ENCODE measurements at places on chromosomes 6 and 20. TPM values are rescaled to one million over a fixed set of nuclear protein-coding genes. Genes with fewer than 3 reads are reported as not detected.

- peaks cover 2% of the 10 kb centered on the region for H3K4me1 ChIP-seq
- no peak for DNase-seq
- no peak overlapping the region for H3K4me3 ChIP-seq
- H3K36me3 ChIP-seq: peaks cover 84% of the 10 kb centered on the region
These were observed 28.7 kb downstream of the MYB start for GRCh38 chr6:135209803-135210202.

GRCh38 chr6:82040405-82041221, 206.9 kb downstream of the IBTK start:
- H3K27me3 ChIP-seq: no peaks in the 10 kb centered on the region
- DNase-seq: no peak
- H3K4me3 ChIP-seq: no peak overlapping the region

The BIRC7 gene
- 0.09 TPM for total RNA-seq

- no peak overlapping the region for H3K27ac ChIP-seq
- DNase-seq: no peak
- no peaks in the 10 kb centered on the region for H3K4me1 ChIP-seq
These were observed 276.6 kb upstream of the BMP2 start for GRCh38 chr20:6490849-6491248.

GRCh38 chr6:163956571-163957407, 542.3 kb downstream of the QKI start:
- DNase-seq: peak; percentile 25
- no peaks in the 10 kb centered on the region for H3K36me3 ChIP-seq
- H3K4me3 ChIP-seq: no peak overlapping the region

- no peak for DNase-seq
- H3K27ac ChIP-seq: no peak overlapping the region
- no peaks in the 10 kb centered on the region for H3K27me3 ChIP-seq
- no peaks in the 10 kb centered on the region for H3K36me3 ChIP-seq
- H3K4me3 ChIP-seq: no peak overlapping the region
- H3K4me1 ChIP-seq: no peaks in the 10 kb centered on the region
These were observed 84.9 kb upstream of the SIM1 start for GRCh38 chr6:100549406-100550167.

DNA sequence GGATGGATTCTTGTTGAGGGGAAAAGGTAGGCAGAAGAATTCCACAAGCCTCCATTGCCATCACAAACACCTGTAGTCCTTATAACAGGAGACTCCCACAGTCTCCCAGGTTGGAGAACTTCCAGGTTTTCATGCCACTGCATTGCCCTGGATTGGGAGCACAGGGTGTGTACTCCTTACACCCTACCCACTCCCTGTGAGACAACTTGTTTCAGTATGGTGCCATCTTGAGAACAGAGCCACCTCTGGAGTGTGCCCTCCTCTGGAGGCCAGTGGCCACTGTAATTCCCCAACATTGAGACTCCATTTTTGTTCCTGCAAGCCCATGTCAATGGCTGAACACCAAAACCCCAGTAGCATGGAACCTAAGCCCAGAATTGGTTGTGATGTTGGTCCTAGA, 123.5 kb upstream of the LAMA2 start:
- no peaks in the 10 kb centered on the region for H3K27me3 ChIP-seq
- H3K36me3 ChIP-seq: no peaks in the 10 kb centered on the region
- H3K4me3 ChIP-seq: no peak overlapping the region
- DNase-seq: no peak

DNA sequence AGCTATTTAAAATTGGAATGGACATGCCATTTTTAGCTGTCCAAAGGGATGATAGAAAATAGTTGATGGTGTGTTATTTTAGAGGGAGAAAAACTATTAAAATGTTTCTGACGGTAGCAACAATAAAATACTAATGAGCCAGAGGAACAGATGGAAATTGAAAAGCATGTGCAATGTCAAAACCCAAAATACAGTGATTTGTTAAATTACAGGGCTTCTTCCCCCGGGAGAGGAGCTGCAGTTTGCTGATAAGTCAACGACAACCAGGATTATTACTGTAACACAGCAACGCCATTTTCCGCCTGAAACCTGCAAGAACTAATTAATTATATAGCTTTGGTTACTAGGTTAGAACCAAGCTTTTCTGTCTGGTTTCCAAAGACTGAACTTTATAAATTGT, 179.6 kb upstream of the SPTLC3 start:
- H3K27me3 ChIP-seq: no peaks in the 10 kb centered on the region
- no peak overlapping the region for H3K4me3 ChIP-seq
- no peak for DNase-seq
- no peaks in the 10 kb centered on the region for H3K36me3 ChIP-seq

GRCh38 chr6:35611240-35611639, 77.5 kb downstream of the FKBP5 start:
- H3K27me3 ChIP-seq: no peaks in the 10 kb centered on the region
- H3K4me1 ChIP-seq: no peaks in the 10 kb centered on the region
- no peak overlapping the region for H3K27ac ChIP-seq
- no peak overlapping the region for H3K4me3 ChIP-seq
- peaks cover 52% of the 10 kb centered on the region for H3K36me3 ChIP-seq
- no peak for DNase-seq

GRCh38 chr6:65979120-65979519, 272.1 kb upstream of the EYS start:
- DNase-seq: no peak
- H3K4me3 ChIP-seq: no peak overlapping the region
- no peaks in the 10 kb centered on the region for H3K4me1 ChIP-seq
- no peaks in the 10 kb centered on the region for H3K27me3 ChIP-seq

The GCLC gene
- 17.1 TPM for total RNA-seq

The RIPPLY2 gene
- 0.28 TPM for total RNA-seq

GRCh38 chr6:108837236-108837971, 10.8 kb upstream of the ARMC2 start:
- peak; percentile 9 for DNase-seq
- H3K27ac ChIP-seq: no peak overlapping the region
- H3K4me1 ChIP-seq: peaks cover 21% of the 10 kb centered on the region

DNA sequence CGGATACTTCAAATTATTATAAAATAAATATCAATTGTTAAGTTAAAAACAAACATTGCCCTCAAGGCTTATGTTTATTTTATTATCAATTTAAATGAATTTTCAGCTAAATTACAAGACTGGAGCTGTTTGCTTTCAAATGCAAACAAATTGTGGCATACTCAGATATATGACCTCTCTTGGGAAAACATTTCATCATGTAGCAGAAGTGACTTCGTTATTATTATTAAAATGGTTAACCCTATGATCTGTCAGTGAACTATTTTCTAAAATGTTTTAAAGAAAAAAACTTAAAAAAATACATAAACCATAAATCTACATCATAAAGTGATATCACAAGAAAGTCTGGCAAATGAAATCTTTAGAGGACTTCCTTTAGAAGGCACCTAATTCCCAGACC, 72.5 kb downstream of the MAN1A1 start:
- no peak for DNase-seq
- H3K27me3 ChIP-seq: no peaks in the 10 kb centered on the region
- no peaks in the 10 kb centered on the region for H3K36me3 ChIP-seq
- H3K27ac ChIP-seq: no peak overlapping the region
- H3K4me3 ChIP-seq: no peak overlapping the region

GRCh38 chr6:79048611-79049010, 29.4 kb downstream of the PHIP start:
- no peaks in the 10 kb centered on the region for H3K4me1 ChIP-seq
- peaks cover 10% of the 10 kb centered on the region for H3K36me3 ChIP-seq
- no peak overlapping the region for H3K27ac ChIP-seq
- H3K27me3 ChIP-seq: no peaks in the 10 kb centered on the region

GRCh38 chr20:48691523-48691922, 136.3 kb downstream of the PREX1 start:
- H3K4me1 ChIP-seq: no peaks in the 10 kb centered on the region
- no peak overlapping the region for H3K4me3 ChIP-seq
- H3K27me3 ChIP-seq: no peaks in the 10 kb centered on the region
- H3K36me3 ChIP-seq: no peaks in the 10 kb centered on the region
- H3K27ac ChIP-seq: no peak overlapping the region

GRCh38 chr6:164039954-164040375, 625.4 kb downstream of the QKI start:
- H3K36me3 ChIP-seq: no peaks in the 10 kb centered on the region
- no peak overlapping the region for H3K4me3 ChIP-seq
- peak; percentile 21 for DNase-seq

DNA sequence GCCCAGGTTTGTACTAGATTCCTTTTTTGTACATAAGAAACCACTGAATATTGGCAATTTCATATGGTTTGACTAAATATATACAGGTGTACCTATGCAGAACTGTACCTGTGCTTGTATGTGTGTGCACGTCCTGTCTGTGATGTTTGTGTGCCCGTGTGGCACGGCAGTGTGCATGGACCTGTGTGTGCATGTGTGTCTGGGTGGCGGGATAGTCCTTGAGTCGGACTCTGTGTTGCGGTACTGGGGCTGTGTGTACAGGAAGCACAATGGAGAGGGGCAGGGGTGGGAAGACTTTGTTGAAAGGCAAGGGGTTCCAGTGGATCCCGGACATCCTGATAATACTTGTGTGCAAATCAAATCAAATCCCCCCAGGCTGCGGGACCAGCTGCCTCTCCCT, 3.4 kb upstream of the FAM83C start:
- H3K36me3 ChIP-seq: no peaks in the 10 kb centered on the region
- H3K4me3 ChIP-seq: no peak overlapping the region
- DNase-seq: no peak
- no peak overlapping the region for H3K27ac ChIP-seq
- peaks cover 6% of the 10 kb centered on the region for H3K27me3 ChIP-seq

- H3K27me3 ChIP-seq: no peaks in the 10 kb centered on the region
- peaks cover 5% of the 10 kb centered on the region for H3K36me3 ChIP-seq
- no peak overlapping the region for H3K4me3 ChIP-seq
- H3K4me1 ChIP-seq: peaks cover 38% of the 10 kb centered on the region
- no peak for DNase-seq
These were observed 21.4 kb downstream of the JARID2 start for GRCh38 chr6:15267221-15267620.

The MOXD1 gene
- total RNA-seq: 1.9 TPM

DNA sequence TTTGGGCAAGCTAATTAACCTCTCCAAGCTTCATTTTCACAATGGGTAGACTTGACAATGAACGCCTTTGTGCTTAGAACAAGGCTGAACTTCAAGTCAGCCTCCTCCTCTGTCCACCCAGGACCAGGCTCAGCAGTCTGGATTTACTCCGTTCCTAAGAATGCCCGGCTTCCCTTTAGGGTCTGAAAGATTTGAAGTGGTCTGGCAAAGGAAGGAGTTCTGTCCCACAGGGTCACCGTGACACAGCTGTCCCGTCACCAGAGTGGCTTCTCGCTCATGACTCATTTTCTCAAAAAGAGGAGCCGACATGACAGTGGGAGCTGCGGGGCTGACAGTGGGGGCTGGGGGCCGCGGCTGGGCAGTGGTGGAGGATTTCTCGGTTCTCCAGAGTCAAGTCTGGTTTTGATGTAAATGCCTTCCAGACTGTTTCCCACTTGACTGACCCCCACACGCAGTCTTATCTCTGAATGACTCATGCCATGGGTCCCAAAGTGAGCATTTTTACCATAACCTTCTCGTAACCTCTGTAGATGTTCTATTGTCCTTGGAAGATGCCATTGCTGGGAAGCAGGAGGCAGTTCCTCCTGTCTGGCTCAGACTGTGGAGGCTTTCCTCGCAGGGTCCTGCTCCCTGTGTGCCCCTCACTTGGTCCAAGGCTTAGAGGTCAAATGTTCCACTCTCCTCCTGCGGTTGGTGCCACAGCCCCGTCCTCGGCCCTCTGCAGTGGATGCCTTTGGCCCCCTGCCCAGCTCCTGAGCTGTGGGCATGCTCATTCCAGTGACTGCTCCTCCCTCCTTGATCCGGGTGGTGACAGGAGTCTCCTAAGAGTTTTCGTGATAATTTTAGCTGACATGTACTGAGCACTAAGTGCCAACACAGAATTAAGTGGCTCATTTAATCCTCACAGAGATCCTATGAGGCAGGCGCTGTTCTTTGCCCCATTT, 253.1 kb downstream of the FNDC1 start:
- no peak overlapping the region for H3K27ac ChIP-seq
- no peaks in the 10 kb centered on the region for H3K4me1 ChIP-seq
- no peaks in the 10 kb centered on the region for H3K36me3 ChIP-seq

The POM121L2 gene
- total RNA-seq: not detected

GRCh38 chr20:53917145-53918019, 153.0 kb downstream of the BCAS1 start:
- H3K36me3 ChIP-seq: no peaks in the 10 kb centered on the region
- no peak overlapping the region for H3K27ac ChIP-seq
- H3K4me1 ChIP-seq: peaks cover 11% of the 10 kb centered on the region
- DNase-seq: no peak
- H3K27me3 ChIP-seq: no peaks in the 10 kb centered on the region

DNA sequence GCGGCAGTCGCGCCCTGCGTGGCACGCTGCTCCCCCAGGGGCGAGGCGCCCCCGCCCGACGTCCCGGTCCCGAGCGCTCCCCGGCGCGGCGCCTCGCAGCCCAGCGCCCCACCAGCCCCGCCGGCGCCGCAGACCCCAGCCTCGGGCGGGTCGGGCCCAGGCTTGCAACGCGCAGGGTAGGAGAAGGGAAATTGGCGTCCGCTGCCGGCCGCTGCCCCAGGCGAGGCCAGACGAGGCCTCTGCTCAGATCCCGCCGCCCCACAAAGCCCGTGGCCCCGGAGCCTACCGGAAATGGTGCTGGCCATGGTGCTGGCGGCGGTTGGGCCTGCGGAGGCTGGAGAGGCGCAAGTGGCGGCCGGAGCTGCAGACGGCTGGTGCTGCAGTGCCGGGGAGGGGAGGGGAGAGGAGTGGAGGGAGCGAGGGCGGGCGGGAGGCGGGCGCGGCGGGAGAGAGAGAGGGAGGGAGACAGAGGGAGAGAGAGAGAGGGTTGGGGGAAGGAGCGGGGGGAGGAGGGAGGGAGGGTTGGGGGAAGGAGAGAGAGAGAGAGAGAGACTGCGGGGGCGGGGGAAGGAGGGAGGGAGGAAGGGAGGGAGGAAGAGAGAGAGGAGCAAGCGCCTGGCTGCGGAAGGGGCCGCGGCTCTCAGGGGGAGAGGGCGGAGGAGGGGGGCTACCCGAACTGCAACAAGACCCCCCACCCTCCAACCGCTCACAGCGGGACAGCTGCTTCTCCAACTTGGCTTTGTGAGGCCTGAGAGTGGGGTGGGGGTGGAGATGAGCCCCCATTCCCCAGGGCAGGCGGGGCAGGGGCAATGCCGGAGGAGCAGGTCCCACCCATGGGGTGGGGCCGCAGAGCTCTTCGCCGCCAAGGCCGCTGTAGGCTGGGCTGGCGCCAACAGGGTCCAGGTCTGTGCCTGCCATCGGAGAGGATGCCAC, at the start of gene STMN3:
TSS of gene STMN3 (minus strand) at position 384 of the 933 bp plus-strand sequence. CDS start at position 305, 79 bp downstream.
- H3K27me3 ChIP-seq: no peaks in the 10 kb centered on the region
- peaks cover 30% of the 10 kb centered on the region for H3K4me1 ChIP-seq
- H3K36me3 ChIP-seq: peaks cover 9% of the 10 kb centered on the region
- peak; percentile 82 for DNase-seq
- H3K27ac ChIP-seq: peak within 1 kb of the TSS; percentile 93

DNA sequence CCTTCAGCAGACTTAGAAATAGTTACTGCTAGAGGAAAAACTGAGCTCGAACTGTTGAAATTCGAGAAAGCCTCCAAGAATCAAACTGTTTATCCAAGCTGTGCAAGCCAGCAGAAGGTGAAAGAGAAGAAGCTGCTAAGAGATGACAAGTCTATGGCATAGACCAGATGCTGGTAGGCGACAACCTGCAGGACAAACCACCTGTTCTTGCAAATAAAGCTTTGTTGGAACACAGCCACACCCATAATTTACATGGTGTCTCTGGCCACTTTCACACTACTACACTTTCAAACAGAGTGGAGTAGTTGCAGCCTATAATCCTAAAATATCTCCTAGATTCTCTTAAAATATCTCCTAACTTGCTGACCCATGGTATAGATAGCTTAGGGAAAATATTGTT, 33.3 kb downstream of the TNFRSF21 start:
- DNase-seq: no peak
- H3K27ac ChIP-seq: no peak overlapping the region
- H3K36me3 ChIP-seq: peaks cover 15% of the 10 kb centered on the region
- H3K4me1 ChIP-seq: peaks cover 2% of the 10 kb centered on the region
- H3K4me3 ChIP-seq: no peak overlapping the region
- H3K27me3 ChIP-seq: no peaks in the 10 kb centered on the region
